ENCODE measurements at places on chromosomes 3 and 15. TPM values are rescaled to one million over a fixed set of nuclear protein-coding genes. Genes with fewer than 3 reads are reported as not detected.

Gene TIGIT
- total RNA-seq: not detected

Gene RTP3
- total RNA-seq: not detected

Gene ARL6IP5
- total RNA-seq: 74.0 TPM

Gene CHDH
- 0.61 TPM for total RNA-seq

Gene FAIM
- 14.7 TPM for total RNA-seq

Gene ADAMTSL3
- 0.32 TPM for total RNA-seq

Gene SLC2A2
- total RNA-seq: not detected

Gene SV2B
- 7.1 TPM for total RNA-seq

Gene PLXNB1
- 195 TPM for total RNA-seq

Gene ARNT2
- total RNA-seq: 35.7 TPM

Gene GOLGA8T
- total RNA-seq: not detected

Gene DPPA2
- 0.42 TPM for total RNA-seq

Gene PKM
- total RNA-seq: 949 TPM

Gene ERICH6
- 0.69 TPM for total RNA-seq

Gene POC1A
- total RNA-seq: 3.2 TPM

Gene GHSR
- not detected for total RNA-seq

Gene TRIM59
- 10.1 TPM for total RNA-seq

Gene FBXW12
- total RNA-seq: 0.66 TPM

Gene PRTG
- total RNA-seq: 19.4 TPM

Gene TPRG1
- total RNA-seq: 1.3 TPM

Gene CEMIP
- total RNA-seq: 0.25 TPM

Gene SCN11A
- total RNA-seq: 0.78 TPM

Gene KBTBD13
- not detected for total RNA-seq

Gene PRICKLE2
- total RNA-seq: 18.9 TPM

Gene DPH3
- 30.5 TPM for total RNA-seq

Gene ISLR2
- 21.1 TPM for total RNA-seq

Gene DISP2
- total RNA-seq: 44.3 TPM

Gene MAP1A
- total RNA-seq: 301 TPM

Gene DUOX1
- total RNA-seq: not detected

Gene LYZL4
- not detected for total RNA-seq

Gene CORO2B
- total RNA-seq: 16.3 TPM

Gene IGSF11
- total RNA-seq: 8.2 TPM

Gene GAP43
- total RNA-seq: 684 TPM

Gene CIB2
- total RNA-seq: 131 TPM

Gene MYD88
- 58.0 TPM for total RNA-seq

Gene CERS3
- total RNA-seq: not detected

Gene PIERCE2
- total RNA-seq: 1.9 TPM

Gene LRRIQ4
- total RNA-seq: 0.29 TPM

Gene IQCH
- 4.5 TPM for total RNA-seq

Gene MINAR1
- 8.5 TPM for total RNA-seq

Gene TTC23
- 7.8 TPM for total RNA-seq

Gene CXCR6
- total RNA-seq: not detected

Gene IP6K1
- total RNA-seq: 44.6 TPM

Gene MASP1
- total RNA-seq: 1.7 TPM

All from glutamatergic neuron (in vitro differentiated cells).